Activated CD4-positive, alpha-beta T cell treated with anti-CD3 and anti-CD28 coated beads, Interleukin-2, amount 50 U/mL, for 1 hour (primary cell): ENCODE measurements at places on chromosomes 4 and X.

- peak; percentile 8 for DNase-seq
Observed at GRCh38 chrX:24148535-24149350, 786 bp upstream of the ZFX start.

- no peak for DNase-seq
Observed at GRCh38 chr4:146029147-146029546, 90.5 kb upstream of the ZNF827 start.

GRCh38 chr4:5780831-5781480 lies 70.0 kb downstream of the EVC start:
- DNase-seq: no peak

GRCh38 chr4:154307451-154307850 lies 184.1 kb downstream of the DCHS2 start:
- DNase-seq: no peak

DNA sequence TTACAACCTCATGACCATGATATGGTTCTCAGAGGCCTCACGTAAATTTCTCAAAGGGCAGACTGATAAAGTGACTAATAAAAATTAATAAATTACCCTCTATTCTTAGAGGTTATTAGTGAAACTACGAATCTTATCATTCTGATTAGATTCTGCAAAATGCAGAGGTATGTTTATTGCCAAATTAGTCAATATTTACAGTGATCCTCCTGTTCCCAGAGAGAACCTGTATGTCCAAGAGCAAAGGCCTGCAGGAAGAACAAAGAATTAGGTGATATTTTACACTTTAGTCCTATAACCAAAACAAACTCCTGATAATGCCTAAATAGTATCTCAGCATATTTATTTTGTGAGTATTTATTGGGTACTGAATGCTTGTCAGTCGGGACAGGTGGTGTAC lies 58.1 kb downstream of the FAM13A start:
- no peak for DNase-seq

DNA sequence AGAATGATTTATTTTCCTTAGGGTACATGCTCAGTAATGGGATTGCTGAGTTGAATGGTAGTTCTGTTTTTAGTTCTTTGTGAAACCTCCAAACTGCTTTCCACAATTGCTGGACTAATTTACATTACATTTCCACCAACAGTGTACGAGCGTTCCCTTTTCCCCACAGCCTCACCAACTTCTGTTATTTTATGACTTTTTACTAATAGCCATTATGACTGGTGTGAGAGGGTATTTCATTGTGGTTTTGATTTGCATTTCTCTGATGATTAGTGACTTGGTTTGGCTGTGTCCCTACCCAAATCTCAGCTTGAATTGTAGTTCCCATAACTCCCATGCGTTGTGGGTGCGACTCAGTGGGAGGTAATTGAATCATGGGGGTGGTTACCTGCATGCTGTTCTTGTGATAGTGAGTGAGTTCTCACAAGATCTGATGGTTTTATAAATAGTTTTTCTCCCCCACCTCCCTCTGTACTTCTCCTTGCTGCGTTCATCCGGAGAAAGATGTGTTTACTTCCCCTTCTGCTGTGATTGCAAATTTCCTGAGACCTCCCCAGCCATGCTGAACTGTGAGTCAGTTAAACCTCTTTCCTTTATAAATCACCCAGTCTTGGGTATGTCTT lies 95.1 kb downstream of the GBA3 start:
- no peak for DNase-seq

GRCh38 chrX:78548012-78548411 lies 111.1 kb downstream of the RTL3 start:
- no peak for DNase-seq

- DNase-seq: no peak
Observed at GRCh38 chrX:65300104-65300809, 234.3 kb downstream of the LAS1L start.

- DNase-seq: no peak
Observed at GRCh38 chrX:45992402-45993123, 552.7 kb downstream of the ZNF674 start.

DNA sequence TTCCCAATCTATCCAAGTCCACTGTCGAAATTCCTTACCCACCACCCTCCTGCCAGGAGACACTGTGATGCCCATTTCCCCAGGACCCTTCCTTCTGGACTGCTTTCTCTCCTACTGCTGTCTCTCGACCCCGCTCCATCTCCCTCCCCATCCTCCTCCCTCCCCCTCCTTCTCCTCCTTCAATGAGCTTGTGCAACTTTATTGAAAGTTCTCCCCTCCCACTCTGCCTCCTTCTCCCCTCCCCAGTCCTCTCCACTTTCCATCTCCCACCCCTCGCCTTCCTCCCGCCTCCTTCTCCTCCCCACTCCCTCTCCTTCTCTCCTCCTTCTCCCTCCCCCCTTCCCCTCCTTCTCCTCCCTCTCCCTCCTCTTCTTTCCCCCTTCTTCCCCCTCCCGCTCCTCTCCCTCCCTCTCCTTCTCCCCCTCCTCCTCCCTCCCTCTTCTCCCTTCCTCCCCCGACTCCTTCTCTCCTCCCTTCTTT lies 116.6 kb upstream of the FAT1 start:
- no peak for DNase-seq

GRCh38 chr4:18454349-18454748 lies 432.8 kb upstream of the LCORL start:
- DNase-seq: no peak

DNA sequence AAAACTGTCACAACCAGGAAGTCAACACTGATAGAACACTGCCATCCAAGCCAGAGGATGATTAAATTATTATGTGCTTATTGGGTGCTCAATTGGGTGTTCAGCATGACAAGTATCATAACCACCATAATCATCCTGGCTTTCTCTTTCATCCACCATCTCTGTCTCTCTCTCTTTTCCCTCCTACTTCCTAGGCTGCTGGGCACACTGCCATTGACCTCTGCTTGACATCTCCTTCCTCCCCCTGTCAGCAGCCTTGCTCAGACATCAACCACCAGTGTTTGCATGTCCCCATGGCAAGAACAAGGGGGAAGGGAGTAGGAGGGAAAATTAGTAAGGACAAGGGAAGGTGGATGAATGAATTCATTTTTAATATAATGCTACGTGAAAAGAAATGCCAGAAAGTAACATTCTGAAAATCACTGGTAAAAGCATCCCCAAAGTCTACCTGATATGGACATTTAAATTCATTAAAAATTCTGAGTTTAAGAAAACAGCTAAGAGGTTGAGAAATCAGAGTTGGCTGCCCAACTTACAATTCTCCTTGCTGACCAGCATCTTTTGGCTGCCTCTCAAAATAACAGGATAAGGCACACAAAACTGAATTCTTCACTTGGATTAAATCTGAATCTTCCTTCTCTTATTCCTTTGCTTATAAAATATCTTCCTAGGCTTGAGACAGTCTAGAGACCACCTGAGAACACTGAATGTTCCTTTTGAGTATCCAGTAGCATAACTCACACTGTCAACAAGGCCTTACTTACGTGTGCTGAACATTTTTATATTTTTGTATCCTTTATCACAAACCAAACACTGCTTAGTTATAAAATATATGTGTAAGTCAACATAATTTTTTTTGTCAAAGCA lies 48.5 kb downstream of the SNCA start:
- no peak for DNase-seq

DNA sequence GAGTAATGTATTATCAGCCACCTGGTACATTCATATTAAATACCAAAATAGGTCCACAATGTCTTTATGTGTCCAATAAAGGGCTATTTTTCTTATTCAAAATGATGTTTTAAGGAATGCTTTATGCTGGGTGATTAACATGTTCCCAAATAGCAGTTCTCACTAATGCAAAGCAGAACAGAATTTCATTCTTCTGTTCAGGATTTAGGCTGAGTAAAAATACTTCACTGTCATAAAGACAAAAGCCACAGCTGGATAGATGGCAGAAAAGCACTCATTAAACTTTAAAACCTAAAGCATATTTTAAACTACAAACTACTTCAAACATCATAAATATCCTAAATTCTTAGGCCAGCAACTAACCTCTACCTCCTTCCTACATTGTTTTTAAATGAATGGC lies 244.0 kb downstream of the TMA16 start:
- no peak for DNase-seq

- DNase-seq: no peak
Observed at GRCh38 chr4:92198711-92199110, 105.1 kb upstream of the GRID2 start.

DNA sequence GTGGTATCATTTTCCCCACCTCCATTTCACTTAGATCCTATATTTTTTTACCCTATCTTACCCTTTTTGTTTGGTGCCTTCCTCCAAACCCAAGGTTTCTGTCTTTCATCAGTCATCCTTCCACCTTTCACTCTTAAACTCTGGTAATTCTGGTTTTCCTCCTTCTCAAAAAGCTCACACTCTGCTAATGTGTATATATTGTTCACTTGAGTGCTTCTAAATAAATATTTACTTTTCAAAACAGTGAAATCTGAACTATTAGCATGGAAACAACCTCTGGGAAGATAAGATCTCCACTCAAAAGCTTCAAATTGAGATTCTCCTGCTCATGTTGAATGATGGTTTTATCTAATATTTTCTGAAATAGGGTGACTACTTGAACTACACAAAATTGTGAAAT lies 21.5 kb downstream of the XIAP start:
- no peak for DNase-seq

DNA sequence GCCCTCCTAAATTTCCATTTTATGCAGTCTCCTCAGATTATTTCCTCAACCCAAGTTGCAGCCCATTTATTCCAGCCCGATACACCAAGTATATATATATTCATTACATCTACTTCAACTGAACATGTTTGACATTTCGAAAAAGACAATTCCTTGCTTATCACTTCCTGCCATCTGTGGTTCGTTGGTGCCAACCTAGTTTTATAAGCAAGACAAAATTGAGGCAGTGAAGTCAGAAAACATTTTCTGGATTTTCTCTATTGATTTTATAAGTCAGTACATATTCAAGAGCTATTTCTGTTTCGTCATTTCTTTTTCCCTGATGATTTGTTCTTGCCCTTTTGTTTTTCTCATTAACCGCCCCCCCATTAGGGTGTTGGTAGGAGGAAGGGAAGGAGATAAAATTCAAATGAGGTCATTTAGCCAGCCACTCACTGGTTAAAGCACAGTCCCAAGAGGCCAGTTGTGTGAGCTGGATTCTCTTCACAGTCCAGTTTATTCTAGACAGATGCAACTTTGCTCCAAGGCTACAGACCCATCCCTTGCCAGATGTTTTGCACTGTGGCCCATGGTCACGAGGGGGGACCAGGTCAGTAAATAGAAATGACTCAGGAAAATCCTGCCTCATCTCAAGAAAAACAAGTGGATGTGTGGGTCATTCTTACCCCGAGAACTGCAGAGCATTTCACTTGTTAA lies 20.3 kb upstream of the VEGFD start:
- DNase-seq: no peak

GRCh38 chr4:119851649-119852048 lies 215.0 kb downstream of the MAD2L1 start:
- no peak for DNase-seq

DNA sequence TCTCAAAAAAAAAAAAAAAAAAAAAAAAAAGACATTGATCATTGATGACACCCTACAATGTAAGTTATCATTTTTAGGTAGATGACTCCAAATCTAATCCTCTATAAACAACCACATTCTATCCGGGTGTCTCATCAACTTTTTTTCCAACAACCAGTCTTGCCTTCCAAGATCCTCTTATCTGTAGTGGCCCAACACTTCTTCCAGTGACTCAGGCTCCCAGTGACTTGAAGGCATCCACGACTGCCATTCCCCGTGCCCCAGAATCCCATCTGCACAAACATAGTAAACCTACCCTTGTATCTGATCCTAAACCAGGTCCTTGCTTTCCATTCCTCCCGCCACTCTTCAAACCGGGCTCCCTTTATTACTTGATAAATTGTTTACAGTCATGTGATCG lies 15.6 kb upstream of the TSPAN5 start:
- no peak for DNase-seq

GRCh38 chrX:136636121-136636520 lies 11.8 kb upstream of the CD40LG start:
- DNase-seq: no peak

- DNase-seq: peak; percentile 9
Observed at GRCh38 chr4:87103691-87104187, 116.7 kb downstream of the KLHL8 start.

DNA sequence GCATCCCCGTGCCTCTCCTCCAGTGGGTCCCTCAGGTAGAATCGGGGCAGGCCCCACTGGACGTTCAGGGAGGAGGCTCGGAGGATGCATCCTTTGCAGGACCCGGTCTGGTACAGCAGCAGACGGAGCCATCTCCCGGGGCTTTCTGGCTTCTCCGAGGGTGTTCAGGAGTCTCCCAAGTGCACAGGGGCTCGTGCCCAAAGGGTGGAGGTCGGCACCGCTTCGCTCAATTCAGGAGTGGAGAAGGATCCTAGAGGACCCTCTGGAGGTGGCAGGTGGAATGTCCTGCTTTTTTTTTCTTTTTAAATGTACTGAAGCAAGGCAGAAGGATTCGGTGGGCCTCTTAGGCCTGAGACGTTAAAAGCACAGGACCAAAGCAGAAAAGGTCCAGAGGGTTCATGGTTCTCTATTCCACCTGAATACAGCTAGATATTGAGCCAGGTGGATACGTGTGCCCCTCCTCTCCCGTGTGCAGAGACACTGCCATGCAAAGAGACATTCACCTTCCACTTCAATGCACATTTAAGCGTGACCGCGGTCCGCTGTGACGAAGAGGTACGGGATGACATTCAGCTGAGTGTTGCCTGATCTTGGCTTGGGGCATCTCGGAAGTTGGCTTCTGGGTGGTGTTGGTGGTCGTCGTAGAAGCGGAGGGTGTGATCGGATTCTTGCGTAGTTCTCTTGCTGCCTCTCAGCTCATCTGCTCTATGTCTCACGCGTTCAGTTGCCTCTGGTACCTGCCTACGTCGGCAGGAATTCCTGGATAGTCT lies 281.2 kb upstream of the AGTR2 start:
- no peak for DNase-seq

GRCh38 chr4:53012738-53013137 lies 150.6 kb downstream of the RASL11B start:
- DNase-seq: no peak

- peak; percentile 22 for DNase-seq
Observed at GRCh38 chr4:83074086-83074704, 39.2 kb downstream of the COPS4 start.

- no peak for DNase-seq
Observed at GRCh38 chr4:86586160-86586572, 7.9 kb upstream of the PTPN13 start.

DNA sequence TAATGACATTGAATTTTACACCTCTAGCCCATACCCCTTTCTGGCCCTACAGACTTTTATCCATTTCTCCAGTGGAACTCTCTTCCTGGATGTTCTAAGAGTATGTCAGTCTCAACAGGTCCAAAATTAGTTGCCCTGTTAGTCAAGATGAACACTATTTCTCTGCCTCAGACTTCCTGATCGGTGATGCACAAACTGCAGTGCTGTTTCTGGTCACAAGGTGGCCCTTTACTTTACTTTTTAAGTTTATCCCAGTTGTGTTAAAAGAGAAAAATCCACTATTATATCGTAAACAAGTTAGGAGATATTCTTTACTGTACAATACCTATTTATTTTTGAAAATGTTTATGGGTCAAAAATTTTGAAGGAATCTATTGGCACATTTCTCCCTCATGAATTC lies 13.1 kb downstream of the TCEAL7 start:
- peak; percentile 42 for DNase-seq

DNA sequence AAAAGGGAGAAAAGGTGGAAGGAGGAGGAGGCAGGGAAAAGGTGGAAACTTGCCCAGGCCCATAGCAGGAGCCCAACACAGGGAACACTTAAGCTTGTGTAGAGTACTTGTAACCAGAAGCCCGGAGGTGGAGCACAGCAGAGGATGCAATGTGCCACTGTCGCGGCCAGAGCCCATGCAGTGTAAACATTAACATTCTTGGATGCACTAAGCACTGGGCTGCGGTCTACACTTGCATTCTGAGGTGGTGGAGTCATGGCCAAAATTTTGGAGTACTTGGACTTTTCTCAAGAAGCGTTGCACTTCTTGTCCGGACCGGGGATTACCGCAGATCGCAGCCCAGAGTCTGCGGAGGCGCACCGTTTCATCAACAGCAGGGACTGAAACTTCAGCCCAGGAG lies 4.5 kb upstream of the RHOXF1 start:
- no peak for DNase-seq
